ENCODE measurements at places on chromosomes 16 and 17. TPM values are rescaled to one million over a fixed set of nuclear protein-coding genes. Genes with fewer than 3 reads are reported as not detected.

- peaks cover 28% of the 10 kb centered on the region for H3K27me3 ChIP-seq
- DNase-seq: no peak
- peak overlapping the region; percentile 93 for H3K4me3 ChIP-seq
- H3K4me1 ChIP-seq: no peaks in the 10 kb centered on the region
Observed at GRCh38 chr17:48995304-48995973, 1.7 kb upstream of the IGF2BP1 start.

DNA sequence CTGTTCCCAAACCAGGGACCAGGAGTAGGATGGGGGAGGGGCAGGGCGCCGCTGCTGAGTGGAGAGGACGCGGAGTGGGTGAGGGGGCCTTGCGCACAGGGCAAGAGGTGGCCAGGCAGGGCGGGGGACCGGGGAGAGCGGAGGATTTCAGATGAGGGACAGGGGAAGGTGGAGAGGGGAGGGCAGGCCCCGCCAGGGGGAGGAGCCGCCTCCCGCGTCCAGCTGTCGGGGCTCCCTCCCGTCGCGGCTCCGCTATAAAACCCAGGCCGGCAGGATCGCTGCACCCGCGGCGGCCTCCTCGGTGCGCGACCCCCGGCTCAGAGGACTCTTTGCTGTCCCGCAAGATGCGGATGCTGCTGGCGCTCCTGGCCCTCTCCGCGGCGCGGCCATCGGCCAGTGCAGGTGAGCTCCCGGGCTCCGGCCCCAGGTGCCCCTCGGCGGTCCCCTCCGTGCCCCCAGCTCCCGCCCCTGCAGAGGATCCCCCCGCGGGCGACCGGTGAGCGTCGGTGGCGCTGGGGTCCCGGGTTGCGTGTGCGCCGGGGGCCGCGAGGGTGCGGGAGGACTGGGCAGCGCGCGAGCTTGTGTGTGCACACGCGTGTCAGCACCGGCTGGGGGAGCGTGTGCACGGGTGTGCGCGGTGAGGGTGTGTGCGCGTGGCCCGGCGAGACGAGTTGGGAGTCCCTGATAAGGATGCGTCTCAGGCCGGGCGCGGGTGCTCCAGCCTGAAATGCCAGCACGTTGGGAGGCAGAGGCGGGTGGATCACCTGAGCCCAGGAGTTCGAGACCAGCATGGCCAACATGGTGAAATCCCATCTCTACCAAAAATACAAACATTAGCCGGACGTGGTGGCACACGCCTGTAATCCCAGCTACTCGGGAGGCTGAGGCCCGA, at the start of gene CA4:
TSS of gene CA4 (plus strand) at position 283 of the 892 bp plus-strand sequence. CDS start at position 345, 62 bp downstream.
- H3K4me3 ChIP-seq: no peak within 1 kb of the TSS
- DNase-seq: no peak
- peaks cover 4% of the 10 kb centered on the region for H3K4me1 ChIP-seq
- H3K27me3 ChIP-seq: peaks cover 86% of the 10 kb centered on the region

DNA sequence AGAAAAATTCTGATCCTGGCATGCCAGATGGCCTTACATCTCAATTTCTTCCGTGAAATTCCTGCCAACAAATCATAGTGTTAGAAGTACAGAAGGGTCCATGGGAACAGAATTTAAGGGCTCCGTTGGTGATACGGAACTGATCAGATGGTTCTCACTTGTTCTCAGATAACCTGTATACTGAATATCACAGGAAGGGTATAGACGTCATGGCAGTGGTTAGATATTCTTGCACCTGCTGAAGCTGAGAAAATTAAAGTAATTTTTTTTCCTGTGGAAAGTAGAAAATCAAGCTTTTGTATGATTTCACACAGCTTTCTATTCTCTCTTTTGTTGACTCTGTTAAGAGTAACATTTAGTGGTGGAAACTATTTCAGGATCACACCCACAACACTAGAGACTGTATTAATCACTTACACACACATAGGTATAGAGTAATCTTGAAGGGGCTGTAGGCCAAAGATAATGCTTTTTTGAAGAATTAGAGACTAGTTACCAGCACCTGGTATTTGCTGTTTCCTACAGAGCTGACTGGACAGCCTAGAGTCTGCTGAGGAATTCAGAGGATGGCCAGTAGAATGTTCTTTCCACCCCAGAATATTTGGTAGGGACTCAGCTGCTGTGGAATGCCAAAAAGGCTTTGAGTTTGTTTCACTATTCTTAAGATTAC, 7.5 kb downstream of the TENT4B start:
- H3K27ac ChIP-seq: no peak overlapping the region
- H3K4me3 ChIP-seq: no peak overlapping the region
- H3K27me3 ChIP-seq: no peaks in the 10 kb centered on the region
- H3K4me1 ChIP-seq: peaks cover 3% of the 10 kb centered on the region
- DNase-seq: peak; percentile 41
- H3K36me3 ChIP-seq: no peaks in the 10 kb centered on the region

GRCh38 chr16:1363501-1364041, 11.8 kb downstream of the GNPTG start:
- no peak overlapping the region for H3K27ac ChIP-seq
- H3K27me3 ChIP-seq: no peaks in the 10 kb centered on the region
- H3K4me3 ChIP-seq: no peak overlapping the region
- H3K36me3 ChIP-seq: peaks cover 55% of the 10 kb centered on the region

GRCh38 chr16:85370881-85371651, 242.1 kb upstream of the GSE1 start:
- H3K36me3 ChIP-seq: no peaks in the 10 kb centered on the region
- H3K27ac ChIP-seq: no peak overlapping the region
- DNase-seq: no peak
- no peaks in the 10 kb centered on the region for H3K27me3 ChIP-seq

Gene MYH8
- not detected for total RNA-seq

Gene CD300E
- not detected for total RNA-seq
